CD4-positive, alpha-beta T cell (primary cell): ENCODE measurements at places on chromosomes 1 and 21.

GRCh38 chr1:27446496-27447020 is 43.4 kb downstream of the WASF2 start:
- no peak for DNase-seq

DNA sequence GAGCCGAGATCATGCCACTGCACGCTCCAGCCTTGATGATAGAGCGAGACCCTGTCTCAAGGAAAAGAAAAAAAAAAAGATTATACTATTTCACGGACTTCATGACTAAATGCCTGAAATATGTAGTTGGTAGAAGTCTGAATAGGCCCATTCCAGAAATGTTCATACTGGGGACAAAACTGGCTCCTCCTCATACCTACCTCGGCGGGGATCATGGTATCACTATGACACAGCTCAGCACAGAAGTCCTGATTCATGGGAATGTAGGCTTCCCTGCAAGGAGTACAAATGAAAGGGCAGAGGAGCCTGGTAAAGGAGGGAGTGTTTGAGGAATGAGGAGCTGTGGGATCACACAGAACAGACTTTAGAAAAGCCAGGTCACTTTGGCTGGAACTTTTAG is 5.0 kb downstream of the SPATA46 start:
- no peak for DNase-seq

- no peak for DNase-seq
Measured at GRCh38 chr1:43358121-43358745, 548 bp upstream of the CDC20 start.

DNA sequence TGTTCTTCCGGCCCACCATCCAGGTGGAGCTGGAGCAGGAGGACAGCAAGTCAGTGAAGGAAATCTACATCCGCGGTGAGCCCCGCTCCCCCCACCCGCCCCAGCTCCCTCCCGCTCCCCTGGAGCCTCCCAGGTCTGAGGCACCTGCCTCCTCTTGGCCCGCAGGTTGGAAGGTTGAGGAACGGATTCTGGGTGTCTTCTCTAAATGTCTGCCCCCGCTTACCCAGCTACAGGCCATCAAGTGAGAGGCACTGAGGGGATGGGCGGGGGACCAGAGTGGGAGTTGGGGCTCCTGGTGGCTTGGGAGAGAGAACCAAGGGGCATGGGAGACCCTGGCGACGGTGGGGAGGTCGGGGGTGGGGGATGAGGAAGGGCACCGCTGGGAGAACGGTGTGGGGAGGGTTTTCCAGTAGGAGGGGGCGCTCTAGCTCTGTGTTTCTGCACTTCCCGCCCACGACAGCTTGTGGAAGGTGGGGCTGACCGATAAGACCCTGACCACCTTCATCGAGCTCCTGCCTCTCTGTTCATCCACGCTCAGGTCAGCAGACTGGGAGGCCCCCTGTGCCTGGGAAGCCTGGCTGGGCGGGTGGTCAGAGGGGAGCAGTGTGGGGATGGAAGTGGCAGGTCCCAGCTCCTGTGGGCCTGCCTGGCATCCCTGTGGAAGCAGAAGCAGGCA is 4.2 kb downstream of the LRRC71 start:
- DNase-seq = no peak

DNA sequence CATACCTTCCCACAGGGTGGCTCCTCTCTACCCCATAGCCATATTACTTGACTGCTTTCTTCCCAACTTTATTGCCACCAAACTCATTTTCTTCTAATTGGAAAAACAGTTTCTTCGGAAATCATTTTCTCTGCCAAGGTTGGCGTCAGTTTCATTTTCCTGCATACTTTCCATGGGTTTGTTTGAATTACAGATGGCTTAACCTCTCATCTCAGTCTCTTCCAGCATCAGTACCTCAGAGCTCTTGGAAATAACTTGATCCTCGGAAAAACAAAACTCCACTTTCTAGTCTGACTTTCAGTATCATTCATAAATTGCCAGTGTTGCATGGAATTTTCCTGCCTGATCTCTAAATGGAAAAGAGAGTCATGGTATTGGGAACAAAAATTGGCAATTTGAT is 20.3 kb upstream of the PRDM2 start:
- DNase-seq = no peak
